ENCODE measurements at places on chromosomes 5 and 9.

- peak; percentile 8 for DNase-seq
These were observed 555.3 kb upstream of the PTGER4 start for GRCh38 chr5:40124367-40124766.

DNA sequence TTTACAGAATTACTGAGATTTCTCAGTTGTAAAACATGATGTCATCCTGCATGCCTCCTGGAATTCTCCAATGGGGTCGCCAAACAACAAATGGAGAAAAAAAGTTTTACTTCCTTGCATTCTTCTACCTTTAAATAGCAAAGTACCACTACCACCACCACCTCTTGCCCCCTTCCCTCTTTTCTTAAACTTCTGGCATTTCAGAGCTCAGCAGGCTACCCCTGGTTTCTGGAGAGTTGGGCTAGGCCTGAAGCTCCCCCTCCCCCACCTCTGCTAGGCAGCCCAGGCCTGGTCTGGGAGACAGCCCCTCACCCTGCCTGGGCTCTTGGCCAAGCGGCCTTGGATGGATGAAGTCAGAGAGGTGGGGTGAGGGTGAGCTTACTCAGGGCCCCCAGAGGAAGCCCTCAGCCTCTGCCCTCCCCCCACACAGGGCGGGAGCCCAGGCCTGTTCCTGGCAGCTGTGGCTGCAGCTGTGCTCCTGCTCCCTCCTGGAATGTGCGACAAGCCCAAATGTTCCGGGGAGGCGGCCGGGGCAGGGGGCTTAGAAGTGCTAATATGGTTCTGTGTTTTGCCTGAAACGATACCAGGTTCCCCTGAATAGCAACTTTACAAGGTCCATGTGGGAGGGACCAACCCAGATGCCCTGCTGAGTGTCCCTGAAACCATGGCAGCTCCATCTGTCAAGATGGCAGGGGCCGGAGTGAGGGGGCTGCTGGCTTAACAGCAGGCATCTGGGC lies 6.0 kb upstream of the CCIN start:
- DNase-seq = peak; percentile 57

DNA sequence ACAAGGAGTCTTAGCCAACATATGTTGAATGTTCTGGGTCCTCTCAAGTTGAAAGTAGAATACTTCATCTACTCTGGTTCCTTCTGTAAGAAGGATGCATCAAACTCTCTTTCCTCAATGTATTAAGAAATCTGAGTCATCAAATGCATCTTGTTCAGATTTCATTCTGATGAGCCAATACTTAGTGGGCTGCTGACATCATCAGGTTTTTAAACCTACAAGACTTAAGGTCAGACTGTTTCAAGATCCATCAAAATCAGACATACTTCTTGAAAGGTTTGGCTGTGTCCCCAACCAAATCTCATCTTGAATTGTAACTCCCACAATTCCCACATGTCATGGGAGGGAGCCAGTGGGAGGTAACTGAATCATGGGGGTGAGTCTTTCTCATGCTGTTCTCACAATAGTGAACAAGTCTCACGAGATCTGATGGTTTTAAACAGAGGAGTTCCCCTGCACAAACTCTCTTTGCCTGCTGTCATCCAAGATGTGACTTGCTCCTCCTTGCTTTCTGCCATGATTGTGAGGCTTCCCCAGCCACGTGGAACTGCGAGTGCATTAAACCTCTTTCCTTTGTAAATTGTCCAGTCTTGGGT lies 168.8 kb downstream of the RAPGEF6 start:
- peak; percentile 68 for DNase-seq

GRCh38 chr5:78182838-78183237 lies 111.7 kb downstream of the AP3B1 start:
- DNase-seq = no peak

DNA sequence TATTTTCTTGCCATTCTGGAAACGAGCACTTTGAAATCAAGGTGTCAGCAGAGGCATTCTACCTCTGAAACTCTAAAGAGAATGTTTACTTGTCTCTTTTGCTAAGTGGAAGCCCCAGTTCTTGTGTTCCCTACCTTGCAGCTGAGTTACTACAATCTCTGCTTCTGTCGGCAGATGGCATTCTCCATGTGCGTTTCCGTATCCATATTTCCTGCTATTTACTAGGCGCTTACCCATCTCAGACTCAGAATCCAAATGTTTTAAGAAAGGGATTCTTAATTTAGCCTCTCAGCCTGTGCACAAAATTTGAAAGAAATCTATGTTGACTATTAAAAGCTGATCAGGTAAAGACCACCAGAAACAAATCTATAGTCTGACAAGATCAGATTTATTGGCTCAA lies 221.3 kb upstream of the FTMT start:
- DNase-seq = peak; percentile 16

GRCh38 chr5:180026320-180026719 lies 45.2 kb downstream of the RNF130 start:
- no peak for DNase-seq

- peak; percentile 3 for DNase-seq
These were observed 32.7 kb upstream of the TXNDC8 start for GRCh38 chr9:110370315-110370714.

GRCh38 chr5:80125022-80125961 lies 90.1 kb downstream of the THBS4 start:
- DNase-seq = no peak

DNA sequence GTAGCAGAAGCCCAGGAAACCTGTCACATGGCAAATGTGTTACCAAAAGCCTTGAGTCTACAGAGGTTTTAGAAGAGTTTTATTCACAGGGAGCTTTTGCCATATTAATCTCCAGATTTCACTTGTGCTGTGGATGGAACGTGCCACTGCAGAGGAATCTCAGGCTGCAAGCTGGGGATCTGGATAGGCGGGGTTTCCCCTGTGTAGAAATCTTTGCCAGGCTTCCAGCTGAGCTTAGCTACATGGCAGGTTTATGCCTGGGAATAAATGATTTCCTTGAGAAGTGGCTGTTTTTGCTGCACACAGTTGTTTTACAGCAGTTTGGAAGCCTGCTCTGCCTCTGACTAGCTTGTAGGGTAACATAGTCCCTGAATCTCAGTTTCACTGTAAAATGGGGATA lies 224.6 kb upstream of the PLPPR1 start:
- DNase-seq = no peak

- no peak for DNase-seq
These were observed 1639.4 kb upstream of the C9orf72 start for GRCh38 chr9:29212397-29213387.

DNA sequence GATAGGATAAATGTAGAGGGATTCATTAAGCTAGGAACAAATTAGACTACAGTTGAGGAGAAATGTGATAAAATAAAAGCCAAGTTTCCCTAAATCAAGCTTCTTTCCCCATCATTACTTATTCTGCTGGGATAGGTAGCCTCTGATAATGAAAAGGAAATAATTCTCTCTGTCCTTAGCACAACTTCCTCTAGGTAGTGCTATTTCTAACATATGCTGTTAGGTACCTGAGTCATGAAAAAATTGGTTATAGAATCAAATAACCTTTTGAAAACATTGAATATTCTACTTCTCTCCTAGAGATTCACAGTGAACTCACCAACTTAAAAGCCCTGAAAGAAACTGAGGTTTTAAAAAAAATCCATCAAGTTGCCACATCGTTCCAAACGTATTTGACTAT lies 1793.1 kb downstream of the EFNA5 start:
- no peak for DNase-seq

DNA sequence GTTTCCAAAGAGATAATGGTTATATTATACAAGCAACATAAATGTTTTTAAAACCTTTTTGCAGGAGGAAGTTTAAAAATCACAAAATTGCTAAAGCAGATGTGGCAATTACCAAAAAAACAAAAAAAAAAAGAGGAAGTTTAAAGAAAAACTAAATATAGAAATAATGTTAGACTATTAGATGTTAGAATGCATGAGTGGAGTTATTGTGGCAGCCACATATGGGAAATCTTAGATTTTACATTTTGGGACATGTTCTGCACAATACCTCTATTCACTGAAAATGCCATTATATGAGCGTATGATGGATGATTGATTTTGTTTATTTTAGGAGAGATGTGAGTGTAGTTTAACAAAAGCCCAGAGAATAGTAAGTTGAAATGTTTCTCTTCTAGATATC lies 31.2 kb upstream of the DTWD2 start:
- DNase-seq = no peak

- peak; percentile 81 for DNase-seq
These were observed 12.1 kb downstream of the ADAM19 start for GRCh38 chr5:157563373-157563928.

DNA sequence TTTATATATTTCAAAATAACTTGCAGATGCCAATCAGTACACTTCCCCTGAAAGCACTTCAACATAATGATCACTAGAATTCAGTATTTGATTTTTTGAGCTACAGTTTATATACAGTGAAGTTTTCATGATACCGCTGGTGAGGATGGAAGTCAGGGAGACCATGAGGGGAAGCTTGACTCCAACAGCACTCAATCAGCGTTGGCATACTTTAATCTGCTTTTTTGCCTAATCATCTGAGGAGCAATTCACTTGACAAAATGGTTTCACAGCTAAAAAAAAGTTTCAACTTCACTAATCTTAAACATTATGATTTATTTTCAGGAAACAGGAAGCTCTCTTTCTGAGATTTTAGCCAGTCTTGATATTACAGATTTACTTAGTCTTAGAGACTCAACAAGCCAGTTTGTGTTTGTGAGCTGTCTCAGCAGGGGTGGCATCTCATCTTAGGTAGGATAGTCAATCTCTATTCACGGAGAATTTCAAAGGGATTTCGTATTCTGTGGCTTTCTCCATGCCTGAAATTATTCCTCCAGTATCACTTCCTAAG lies 111.4 kb upstream of the ARRDC3 start:
- DNase-seq = no peak

DNA sequence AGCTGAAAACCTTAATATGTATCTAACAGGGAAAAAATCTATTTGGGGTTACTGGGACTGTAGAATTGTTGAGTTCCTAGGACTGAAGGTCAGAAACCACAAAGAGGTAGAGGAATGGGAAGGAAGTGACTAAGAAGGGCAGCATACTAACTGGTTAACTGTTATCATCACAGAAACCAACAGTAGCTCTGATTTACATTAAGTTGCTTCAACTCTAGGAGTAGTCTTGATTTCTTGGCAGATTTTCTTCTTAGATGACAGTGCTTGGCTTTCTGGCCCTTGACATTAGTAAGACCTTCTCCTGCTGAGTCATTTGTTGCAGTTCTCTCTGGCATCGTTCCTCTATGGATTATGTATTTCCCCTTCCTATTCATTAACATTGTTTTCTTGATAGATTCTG lies 116.1 kb upstream of the RASA1 start:
- DNase-seq = peak; percentile 37

GRCh38 chr9:128087262-128087661 lies 19.2 kb downstream of the SLC25A25 start:
- DNase-seq = no peak

DNA sequence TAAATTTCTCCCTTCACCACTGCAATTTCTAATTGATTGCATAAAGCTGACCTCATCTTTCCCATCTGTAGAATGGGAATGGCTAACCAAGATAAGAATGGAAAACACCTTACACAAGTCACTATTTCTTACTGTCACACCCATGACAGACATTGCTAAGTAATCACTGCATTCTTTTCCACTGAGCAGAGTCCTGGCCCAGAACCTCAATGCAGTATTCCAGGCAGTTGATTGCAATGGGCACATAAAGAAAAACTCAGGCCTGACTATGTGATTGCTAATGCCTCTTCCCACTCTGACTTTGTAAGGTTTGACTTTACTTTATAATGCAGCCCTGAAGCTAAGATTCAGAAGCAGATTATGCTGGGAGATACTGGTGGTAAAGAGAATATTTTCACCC lies 29.3 kb downstream of the TRIM32 start:
- no peak for DNase-seq

GRCh38 chr5:1280177-1281037 lies 14.5 kb downstream of the TERT start:
- DNase-seq = no peak

DNA sequence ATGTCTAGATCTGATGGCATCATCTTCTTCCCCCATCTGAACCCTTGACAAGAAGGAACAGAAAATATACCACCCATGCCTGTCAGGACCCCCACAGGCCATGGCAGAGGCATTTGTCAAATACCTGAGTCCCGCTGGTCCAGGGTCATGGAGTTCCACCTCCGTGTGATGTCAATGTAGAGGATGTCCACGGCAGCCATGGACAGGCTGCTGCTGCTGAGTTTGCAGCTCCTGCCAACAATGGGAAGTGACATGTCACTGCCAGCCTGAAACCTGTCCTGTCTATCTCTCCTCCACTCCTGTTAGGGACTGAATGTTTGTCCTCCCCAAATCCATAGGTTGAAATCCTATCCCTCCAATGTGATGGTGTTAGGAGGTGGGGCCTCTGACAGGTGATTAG lies 208.8 kb downstream of the DAB2IP start:
- no peak for DNase-seq

DNA sequence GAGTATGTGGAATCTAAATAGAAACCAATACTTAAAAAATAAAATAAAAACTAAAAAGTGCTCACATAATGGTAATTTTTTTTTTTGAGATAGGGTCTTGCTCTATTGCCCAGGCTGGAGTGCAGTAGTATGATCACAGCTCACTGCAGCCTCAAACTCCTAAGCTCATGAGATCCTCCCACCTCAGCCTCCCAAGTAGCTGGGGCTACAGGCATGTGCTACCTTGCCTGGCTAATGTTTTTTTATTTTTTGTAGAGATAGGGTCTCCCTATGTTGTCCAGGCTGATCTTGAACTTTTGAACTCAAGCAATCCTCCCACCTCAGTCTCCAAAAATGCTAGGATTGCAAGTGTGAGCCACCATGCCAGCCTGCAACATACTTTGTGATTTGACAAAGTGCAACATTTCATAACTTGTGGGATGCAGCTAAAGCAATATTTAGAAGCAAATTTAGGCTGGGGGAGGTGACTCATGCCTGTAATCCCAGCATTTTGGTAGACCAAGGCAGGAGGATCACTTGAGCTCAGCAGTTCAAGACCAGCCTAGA lies 18.4 kb downstream of the AP3B1 start:
- DNase-seq = no peak

GRCh38 chr5:146607659-146608332 lies 91.8 kb upstream of the GPR151 start:
- no peak for DNase-seq

GRCh38 chr9:127223810-127224177 lies 40.8 kb upstream of the GARNL3 start:
- no peak for DNase-seq

DNA sequence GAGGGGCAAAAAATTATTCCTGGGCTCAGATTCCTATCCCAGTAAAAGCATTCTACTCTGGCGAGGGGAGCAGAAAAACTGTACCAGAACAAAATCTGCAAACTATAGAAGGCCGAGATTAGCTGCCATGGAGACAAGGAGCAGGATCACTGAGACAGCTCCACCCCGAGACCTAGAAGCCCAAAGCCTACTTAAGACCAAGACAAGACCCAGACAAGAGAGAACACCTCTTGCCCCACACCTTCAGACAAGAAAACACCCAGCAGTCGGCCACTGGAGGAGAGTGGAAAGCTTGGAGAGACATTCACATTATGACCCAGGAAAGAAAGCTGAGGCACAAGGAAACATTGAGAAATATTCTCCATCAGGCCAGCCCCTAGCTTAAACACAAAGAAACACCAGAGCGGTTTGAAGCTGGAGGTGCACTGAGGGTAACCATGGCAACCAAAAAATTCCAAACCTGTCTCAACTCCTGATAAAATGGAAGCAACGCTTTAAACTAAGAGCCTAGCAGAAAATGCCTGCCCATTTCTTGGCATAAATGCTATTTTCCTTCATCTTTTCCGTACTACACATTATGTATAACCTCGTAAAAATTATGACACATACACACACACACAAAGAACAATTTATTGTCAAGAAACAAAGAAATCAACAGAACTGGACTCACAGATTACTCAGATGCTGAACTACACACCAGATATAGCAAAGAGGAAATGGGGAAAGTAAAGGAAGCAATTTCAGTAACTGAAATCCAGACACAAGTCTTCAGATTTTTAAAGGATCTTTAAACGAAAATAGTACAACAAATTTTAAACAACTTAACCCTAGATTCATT lies 53.8 kb upstream of the FTMT start:
- no peak for DNase-seq
